ENCODE measurements at places on chromosomes 5 and 9.

DNA sequence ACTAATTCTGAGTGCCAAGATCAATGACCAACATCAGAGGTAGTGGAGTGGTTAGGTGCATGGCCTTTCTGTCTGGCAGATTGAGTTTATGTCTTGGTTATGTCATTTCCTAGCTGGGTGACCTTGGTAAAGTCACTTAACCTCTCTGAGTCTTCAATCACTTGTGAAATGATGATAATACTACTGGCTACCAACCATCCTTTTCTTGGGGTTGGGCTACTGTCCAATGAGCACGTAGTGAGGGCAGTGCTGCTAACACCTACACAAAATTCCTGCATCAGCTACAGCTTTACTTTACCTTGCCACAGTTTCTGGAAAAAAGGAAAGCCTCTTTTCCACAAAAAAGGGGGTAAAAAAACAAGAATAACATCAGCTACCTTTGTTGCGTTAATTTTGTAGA, 12.4 kb downstream of the IL12B start:
- DNase-seq = no peak

GRCh38 chr5:39001683-39002082, 72.5 kb downstream of the RICTOR start:
- no peak for DNase-seq

DNA sequence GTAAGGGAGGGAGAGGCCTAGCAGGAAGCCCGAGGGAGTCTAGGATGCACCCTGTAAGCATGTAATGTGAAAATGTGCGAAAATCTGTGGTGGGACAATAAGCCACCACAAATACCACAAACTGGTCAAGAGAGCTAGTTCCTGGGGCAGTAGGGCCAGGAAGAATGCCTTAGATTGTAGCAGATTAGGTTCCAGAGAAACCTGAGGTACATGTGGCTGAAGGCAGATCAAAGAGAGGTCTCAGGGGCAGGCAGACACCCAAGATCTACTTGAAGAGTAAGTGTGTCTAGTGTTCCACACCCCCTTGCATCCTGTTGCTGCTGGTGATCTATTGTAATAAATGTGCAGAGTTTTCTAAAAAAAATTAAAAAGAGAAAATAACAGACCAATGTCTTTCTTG, 1677.3 kb upstream of the CDH6 start:
- DNase-seq = no peak

- no peak for DNase-seq
Measured at GRCh38 chr9:135144581-135145170, 57.2 kb downstream of the OLFM1 start.

GRCh38 chr5:176342766-176343458, 18.7 kb downstream of the KIAA1191 start:
- DNase-seq = no peak

DNA sequence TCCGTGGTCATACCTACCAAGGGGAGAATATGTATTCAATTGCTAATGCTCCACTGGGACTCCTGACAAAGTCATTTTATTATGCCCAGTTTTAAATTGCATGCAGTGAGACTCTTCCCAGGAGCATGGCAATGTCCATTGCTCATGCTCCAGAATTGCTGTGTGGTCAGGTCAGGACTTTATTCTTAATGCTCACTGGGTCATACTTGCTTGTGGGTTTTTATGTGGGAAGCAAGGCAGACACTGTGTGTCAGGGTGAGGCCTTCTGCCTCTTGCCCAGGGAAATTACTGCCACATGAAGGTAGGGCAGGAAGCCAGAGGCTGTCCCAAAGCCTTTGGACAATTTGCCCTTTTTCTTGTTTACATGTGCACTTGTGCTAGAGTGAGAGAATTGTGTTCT, 164.6 kb upstream of the MEF2C start:
- DNase-seq = no peak

GRCh38 chr5:160937570-160937969, 85.6 kb upstream of the ATP10B start:
- no peak for DNase-seq

GRCh38 chr9:129436751-129437625, 183.9 kb downstream of the C9orf50 start:
- peak; percentile 43 for DNase-seq
